CD4-positive, alpha-beta T cell treated with Interleukin-12 subunit alpha and Interleukin-12 subunit beta, for 1 hour (primary cell): ENCODE measurements at places on chromosomes 3 and 15.

DNA sequence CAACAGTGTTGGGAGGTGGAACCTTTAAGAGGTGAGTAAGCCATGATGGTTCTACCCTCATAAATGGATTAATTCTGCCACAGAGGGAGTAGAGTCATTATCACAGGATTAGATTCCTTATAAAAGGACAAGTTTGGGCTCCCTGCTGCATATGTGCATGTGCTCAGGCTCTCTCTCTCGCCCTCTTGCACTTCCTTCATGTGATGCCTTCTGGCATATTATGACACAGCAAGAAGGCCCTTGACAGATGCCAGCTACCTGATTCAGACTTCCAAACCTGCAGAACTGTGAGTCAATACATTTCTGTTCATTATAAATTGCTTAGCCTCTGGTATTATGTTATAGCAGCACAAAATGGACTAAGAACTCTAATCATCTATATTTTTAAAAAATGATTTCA, 205.3 kb downstream of the CTNNB1 start:
- no peak for DNase-seq

GRCh38 chr3:42535981-42536784, 33.7 kb downstream of the VIPR1 start:
- DNase-seq = peak; percentile 60

DNA sequence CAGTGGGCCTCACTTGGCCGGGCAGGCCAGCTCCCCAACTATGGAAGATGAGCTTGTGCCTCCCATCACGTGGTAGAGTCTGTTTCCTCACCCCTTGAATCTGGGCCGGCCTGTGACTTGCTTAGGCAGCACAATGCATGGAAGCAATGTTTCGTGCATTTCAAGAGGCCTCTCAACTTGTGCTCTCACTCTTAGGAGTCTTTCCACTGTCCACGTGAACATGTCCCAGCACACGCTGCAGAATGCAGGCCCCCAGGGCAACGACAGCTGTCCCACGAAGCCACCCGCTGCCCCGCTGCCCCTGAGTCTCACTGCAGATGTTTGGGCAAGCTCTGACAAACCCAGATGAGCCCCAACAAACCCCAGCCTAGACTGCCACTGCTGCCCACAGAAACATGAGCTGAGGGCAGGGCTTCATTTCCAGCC, 27.2 kb upstream of the SLC41A3 start:
- DNase-seq = no peak

DNA sequence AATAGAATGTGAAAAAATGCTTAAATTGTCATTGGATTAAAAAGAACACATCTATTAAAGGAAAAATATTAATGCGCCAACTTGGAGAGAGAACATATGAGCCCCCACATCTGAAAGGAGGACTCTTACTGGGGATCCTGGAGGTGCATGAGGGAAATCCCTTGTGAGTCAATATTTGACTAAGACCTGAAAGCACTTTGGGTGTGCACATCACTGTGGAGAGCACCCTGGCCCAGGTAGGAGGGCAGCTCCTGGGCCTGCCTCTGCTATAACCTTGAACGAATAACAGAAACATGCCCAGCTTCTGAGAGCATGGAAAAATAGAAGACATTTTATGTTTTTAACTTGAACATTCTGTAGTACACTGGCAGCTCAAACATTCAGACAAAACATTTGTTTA, 199.8 kb downstream of the GAP43 start:
- no peak for DNase-seq

- DNase-seq = no peak
Measured at GRCh38 chr3:128478576-128479506, 12.2 kb upstream of the DNAJB8 start.

GRCh38 chr3:28947061-28947460, 333.8 kb upstream of the RBMS3 start:
- DNase-seq = no peak

GRCh38 chr15:100903168-100903554, 16.0 kb upstream of the LRRK1 start:
- DNase-seq = no peak

- no peak for DNase-seq
Measured at GRCh38 chr3:109154979-109155378, 18.5 kb downstream of the C3orf85 start.

DNA sequence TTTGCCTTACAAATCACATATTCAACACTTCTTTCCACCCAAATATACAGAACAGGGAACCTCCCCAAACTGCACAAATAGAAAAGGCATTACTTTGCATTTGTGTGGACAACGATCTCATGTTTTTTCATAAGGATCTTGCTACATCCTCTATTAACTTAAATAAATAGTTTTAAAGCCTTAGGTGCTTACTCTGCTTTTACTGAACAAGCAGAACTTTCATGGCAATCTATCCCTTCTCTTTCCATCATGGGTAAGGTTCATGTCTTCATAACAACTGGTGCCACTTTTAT, 18.1 kb downstream of the SIAH2 start:
- DNase-seq = no peak

- DNase-seq = no peak
Measured at GRCh38 chr15:43799945-43800285, at the start of gene SERINC4. SERINC4 (minus strand) TSS chr15:43800220; CDS start chr15:43799986, 234 bp downstream.

DNA sequence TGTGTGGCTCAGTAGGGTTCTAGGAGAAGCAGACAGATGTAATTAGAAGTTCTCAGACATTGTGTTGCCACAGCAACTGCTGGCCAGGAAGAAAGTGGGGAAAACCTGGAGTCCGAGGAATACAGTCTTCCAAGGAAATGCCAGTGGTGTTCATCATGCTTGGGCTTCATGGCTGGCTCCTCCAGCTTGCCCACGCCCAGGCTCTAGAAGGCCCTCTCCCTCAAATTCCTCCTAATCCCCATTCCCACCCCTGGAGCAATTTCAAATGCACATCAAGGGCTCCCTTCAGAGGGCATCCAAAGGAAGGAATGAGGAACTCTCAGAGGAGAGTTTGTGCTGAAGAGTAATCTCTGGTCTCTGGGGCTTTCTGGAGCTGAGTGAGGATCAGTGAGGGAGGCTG, 21.9 kb downstream of the FSTL1 start:
- no peak for DNase-seq

- no peak for DNase-seq
Measured at GRCh38 chr15:73564255-73564654, 68.9 kb downstream of the NPTN start.

DNA sequence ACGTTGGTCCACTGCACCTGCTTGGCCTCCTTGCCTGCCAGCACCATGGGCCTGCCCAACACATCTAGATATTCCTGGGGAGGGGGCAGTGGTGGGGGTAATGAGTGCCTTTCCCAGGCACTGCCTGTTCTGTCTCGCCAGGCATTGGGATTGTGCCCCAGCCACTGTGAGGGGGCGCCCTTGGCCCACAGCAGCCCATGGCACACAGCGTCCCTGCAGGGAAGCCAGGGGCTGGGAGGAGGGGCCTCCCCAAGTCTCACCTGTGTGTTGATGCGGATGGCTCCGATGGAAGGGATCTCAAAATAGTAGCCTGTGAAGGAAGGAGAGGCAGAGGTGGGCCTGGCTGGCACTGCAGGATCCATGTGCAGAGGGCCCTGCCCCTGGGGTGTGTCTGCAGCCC, 18.7 kb upstream of the TMEM115 start:
- DNase-seq = no peak

GRCh38 chr15:42343596-42344232, 15.6 kb upstream of the CAPN3 start:
- DNase-seq = no peak

- no peak for DNase-seq
Measured at GRCh38 chr15:83398626-83399025, 48.5 kb upstream of the SH3GL3 start.

DNA sequence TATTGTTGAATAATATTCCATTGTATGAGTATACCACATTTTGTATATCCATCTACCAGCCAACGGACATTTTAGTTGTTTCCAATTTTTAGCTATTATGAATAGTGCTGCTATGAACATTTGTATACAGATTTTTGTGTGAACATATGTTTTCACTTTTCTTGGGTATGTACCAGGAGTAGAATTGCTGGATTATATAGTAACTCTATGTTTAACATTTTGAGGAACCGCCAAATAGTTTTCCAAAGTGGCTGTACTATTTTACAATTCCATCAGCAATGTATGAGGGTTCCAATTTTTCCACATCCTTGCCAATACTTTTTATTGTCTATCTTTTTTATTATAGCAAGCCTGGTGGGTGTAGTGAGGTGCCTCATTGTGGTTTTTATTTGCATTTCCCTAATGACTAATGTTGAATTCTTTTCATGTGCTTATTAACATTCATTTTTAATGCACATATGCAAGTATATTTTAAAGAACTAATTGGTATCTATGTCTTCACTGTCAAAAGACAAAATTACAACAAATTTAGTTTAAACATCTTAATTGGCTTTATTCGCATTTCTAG, 77.5 kb upstream of the PIAS1 start:
- DNase-seq = no peak

GRCh38 chr3:28104896-28105534, 136.4 kb upstream of the CMC1 start:
- no peak for DNase-seq

DNA sequence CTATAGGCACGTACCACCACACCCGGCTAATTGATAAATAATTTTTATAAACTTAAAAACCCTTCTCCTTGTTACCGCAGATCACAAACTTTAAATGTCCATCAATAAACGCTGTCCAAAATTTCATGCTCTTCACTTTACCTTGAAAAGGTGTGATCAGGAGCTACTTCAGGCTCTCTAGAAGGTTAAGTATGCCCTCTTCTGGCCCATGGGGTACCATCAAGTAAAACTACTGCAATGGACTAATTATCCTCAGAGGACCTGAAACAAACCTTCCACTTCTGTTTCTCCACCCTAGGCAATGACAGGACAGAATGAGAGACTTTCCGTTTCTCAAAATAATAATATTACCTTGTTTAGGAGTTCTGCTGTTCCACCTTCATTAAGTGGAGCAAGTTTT, 9.2 kb downstream of the LZTFL1 start:
- DNase-seq = no peak

DNA sequence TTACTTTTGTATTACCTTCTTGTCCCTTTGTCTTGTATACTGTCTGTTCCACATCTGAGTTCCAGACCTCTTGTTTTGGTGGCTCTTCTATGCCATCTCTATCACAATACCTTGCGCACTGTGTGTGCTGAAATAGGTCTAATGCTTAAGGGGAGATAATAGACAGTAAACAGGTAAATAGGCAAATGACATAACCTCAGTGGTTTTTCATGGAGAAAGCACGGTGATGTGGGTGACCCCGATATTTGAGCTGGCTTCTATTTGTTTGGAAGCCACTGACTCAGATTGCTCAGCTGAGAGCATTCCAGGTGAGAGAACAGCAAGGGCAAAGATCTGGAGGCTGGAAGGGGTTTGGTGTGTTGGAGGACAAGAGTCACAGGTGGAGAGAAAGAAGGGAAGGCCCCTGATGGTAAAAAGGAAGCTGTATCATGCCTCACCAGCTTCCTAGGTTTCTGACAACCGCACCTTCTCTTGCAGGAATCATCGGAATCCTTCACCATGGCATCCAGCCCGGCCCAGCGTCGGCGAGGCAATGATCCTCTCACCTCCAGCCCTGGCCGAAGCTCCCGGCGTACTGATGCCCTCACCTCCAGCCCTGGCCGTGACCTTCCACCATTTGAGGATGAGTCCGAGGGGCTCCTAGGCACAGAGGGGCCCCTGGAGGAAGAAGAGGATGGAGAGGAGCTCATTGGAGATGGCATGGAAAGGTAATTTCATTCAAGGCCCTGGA, 795 bp downstream of the MCM2 start:
- no peak for DNase-seq

GRCh38 chr15:60633426-60633968, 154.6 kb upstream of the ICE2 start:
- no peak for DNase-seq

DNA sequence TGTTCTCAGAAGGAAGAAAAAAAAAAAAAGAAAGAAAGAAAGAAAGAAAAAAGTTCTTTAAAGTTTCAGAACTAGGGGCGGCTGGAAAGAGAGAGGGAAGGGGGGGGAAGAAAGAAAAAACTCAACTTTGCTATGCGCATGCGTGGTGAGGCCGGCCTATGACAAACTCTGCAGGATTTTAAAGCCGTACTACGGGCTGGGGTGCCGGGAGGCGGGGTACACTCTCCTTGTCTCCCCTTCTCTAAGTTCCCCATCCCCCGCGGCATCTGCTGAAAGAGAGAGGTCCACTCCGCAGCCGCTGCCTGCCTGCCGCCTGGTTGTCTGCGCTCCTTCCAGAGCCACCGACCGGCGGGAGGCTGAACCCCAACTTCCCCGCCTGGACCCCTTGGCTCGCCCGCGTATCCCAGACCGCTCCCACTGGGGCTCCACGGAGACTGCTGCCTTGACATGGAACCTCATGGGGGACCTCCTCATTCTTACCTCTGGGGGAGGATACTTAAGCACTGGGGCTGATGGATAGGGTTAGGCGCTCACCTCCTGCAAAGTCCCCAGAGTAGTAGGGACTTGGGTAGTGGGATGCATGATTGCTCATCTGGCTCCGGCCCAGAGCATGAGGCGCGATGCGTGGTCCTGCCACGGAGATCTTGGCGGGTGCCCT, 1.4 kb upstream of the WNT5A start:
- no peak for DNase-seq
